ENCODE measurements at places on chromosomes 6 and 20.

GRCh38 chr6:135162678-135163439 is 18.2 kb upstream of the MYB start:
- H3K36me3 ChIP-seq, result no peaks in the 10 kb centered on the region
- peak overlapping the region; percentile 37 for H3K4me3 ChIP-seq
- DNase-seq, result peak; percentile 57
- H3K4me1 ChIP-seq, result peaks cover 61% of the 10 kb centered on the region

DNA sequence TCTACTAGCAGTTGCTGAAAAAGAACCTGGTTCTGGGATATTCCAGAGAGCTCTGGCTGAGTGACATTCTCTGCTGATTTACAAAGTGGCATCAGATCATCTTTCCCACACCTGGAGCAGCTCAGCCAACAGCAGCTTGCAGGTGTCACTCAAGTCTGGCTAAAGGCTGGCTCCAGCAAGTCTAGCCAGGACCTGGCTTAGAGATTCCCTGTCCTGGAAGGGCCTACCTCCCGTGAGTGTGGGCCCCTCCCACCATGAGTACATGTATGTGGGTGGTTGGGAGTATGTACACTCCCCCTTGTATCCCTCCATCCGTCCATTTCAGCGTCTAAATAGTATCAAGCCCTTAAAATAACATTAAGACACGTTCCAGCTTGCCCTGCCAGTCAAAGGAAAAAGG is 539.3 kb upstream of the ID4 start:
- H3K4me3 ChIP-seq, result no peak overlapping the region
- no peaks in the 10 kb centered on the region for H3K4me1 ChIP-seq
- no peak overlapping the region for H3K27ac ChIP-seq

DNA sequence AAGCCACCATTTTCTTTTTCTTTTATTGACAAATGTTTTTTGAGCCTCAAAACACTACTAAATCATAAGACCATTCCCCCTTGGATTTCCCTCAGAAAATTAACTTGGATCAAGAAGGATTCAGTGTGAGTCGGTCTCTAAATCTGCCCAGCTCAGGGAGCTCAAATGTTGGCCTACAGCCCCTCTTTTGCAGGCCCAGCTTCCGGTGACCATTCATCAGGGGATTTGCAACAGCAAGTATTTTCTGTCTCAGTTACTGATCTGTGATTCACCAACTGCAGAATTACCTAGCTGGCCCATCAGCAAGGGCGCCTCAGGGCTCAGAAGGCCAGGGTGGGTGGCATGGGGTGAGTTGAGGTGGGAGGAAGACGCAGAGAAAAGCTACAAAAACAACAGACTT is 318.1 kb downstream of the CDC5L start:
- no peak for DNase-seq
- H3K4me1 ChIP-seq, result peaks cover 51% of the 10 kb centered on the region
- H3K4me3 ChIP-seq, result no peak overlapping the region
- H3K27me3 ChIP-seq, result no peaks in the 10 kb centered on the region
- no peak overlapping the region for H3K27ac ChIP-seq
- H3K36me3 ChIP-seq, result no peaks in the 10 kb centered on the region

DNA sequence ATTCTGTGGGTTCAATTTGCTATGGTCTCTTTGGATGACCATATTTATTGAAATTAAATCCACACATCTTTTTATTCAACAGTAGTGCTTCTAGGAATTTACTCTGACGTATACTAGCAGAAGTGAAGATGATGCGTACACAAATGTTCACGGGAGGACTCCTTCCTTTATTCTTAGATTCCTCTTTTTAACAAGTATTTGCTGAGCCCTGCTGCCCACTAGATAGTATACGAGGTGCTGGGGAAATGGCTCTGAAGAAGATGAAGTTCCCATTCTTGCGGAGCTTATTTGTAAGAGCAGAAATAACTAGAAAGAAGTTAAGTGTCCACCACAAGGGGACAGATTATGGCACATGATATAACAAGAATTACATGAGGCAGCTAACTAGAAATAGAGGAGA is 145.2 kb downstream of the DOK5 start:
- no peak overlapping the region for H3K4me3 ChIP-seq
- no peak for DNase-seq
- no peaks in the 10 kb centered on the region for H3K36me3 ChIP-seq
- H3K27me3 ChIP-seq, result peaks cover 17% of the 10 kb centered on the region
- no peak overlapping the region for H3K27ac ChIP-seq

Measured in activated T-cell treated with anti-CD3 and anti-CD28 coated beads, Interleukin-2, amount 50 U/mL, for 24 hours (primary cell).